ENCODE measurements at places on chromosomes 16 and 17. TPM values are rescaled to one million over a fixed set of nuclear protein-coding genes. Genes with fewer than 3 reads are reported as not detected.

TEX19 gene
- not detected for total RNA-seq

DNA sequence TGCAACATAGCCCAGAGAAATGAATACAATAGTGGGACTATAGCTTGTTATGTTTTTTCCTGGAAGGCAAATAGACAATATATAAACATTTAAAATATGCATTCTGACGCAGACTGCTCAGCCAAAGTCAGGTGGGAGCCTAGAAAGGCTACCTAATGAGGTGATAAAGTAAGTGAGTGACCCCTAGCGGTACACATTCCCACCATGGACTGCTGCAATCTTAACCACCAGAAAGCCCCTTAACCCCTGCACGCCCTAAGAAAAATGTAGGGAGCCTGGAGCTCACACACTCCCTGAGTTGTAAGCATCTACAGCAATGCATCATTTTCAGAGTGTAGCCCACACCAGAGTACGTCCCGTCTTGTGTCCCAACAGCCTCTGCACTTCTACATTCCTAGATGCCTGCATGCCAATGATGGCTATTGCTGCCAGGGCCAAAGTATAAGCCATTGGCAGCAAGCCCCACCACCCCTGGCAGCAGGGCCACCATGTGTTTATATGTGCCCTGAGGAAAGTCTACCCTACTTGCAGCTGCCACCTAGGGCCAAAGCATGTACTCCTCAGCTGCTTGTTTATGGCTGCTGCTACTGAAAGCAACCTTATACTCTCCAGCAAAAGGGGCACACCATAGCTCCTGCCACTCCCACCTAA lies 127.6 kb downstream of the KIF2B start:
- H3K4me1 ChIP-seq, result no peaks in the 10 kb centered on the region
- DNase-seq, result no peak
- H3K4me3 ChIP-seq, result no peak overlapping the region
- no peak overlapping the region for H3K27ac ChIP-seq
- H3K36me3 ChIP-seq, result no peaks in the 10 kb centered on the region

KCNG4 gene
- not detected for total RNA-seq

GRCh38 chr16:3959148-3959547 lies 78.6 kb upstream of the CREBBP start:
- peak overlapping the region; percentile 15 for H3K4me3 ChIP-seq

DNA sequence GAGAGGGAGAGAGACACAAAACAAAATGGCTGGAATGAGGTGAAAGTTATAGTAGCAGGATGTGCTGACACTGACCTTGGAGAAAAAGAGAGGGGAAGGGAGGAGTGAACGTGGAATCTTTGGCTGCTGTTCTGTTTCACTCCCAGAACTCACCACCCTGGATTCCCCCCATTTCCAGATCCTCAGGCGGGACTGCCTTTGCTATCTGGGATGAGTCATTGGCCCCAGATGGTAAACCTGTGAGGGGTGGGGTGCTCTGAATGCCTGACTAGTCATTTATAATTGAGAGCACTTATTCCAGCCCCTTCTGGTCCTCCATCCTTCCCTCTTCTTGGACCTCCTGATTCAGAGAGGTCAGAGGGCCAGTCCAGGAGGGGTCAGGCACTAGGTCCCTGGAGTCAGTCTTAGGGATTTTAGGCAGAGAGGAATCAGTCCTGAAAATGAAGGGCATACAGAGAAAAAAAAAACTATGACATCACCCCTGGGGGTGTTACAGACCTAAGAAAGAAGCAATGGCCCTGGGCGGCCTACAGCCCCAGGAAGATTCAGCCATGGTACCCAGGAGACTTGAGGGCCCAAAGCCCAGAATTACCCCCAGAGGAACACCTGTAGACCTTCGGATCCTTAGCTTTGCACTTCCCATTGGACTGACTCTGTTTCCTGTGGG lies 2.2 kb upstream of the ZG16 start:
- DNase-seq, result peak; percentile 4
- H3K4me3 ChIP-seq, result no peak overlapping the region
- peaks cover 15% of the 10 kb centered on the region for H3K4me1 ChIP-seq
- H3K36me3 ChIP-seq, result no peaks in the 10 kb centered on the region

DNA sequence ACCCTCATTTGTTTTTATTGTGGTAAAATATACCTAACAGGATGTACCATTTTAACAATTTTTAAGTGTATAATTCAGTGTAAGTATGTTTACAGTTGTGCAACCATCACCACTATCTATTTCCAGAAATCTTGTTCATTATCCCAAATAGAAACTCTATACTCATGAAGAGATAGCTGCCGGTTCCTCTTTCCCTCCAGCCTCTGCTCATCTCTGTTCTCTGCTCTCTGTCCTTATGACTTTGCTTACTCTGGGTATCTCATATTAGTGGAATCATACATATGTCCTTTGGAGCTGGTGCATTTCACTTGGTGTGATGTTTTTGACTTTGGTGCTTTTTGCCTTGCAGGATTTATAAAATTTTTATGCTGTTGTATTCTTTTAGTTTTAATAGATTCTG lies 19.4 kb downstream of the CYLD start:
- peaks cover 21% of the 10 kb centered on the region for H3K36me3 ChIP-seq
- H3K4me3 ChIP-seq, result no peak overlapping the region
- no peak overlapping the region for H3K27ac ChIP-seq
- no peak for DNase-seq
- H3K27me3 ChIP-seq, result no peaks in the 10 kb centered on the region

DNA sequence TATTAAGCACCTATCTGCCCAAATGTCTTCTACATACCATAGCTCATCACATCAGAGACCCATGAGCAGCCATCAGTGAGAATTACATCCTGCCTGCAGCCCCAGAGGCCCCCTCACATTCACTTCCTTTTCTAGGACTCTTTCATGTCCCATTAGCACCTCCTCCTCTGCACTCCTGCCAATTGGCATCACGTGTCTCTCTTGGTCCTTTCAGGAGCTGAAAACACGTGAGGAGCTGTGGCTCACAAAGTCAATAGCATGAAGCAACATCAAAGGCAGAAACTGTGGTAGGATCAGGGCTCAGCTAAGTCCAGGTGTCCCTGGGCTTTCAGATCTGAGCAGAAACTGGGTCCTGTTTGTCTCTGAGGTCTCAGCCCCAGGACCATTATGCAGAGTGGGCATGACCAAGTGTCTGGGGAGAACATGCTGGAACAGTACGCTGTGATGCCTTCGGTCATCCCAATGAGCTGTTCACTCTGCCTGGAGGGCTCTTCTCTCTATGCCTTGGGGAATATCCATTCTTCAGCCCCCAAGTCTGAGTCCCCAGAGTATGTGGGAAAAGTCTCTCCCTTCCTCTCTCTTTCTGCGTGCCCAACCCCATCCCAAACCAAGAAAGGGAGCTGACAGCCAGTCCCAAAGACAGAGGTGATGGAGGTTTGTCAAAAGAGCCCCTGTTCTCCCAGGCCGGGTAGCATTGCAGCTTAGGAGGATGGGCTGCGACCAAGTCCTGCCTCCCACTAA lies 457.0 kb upstream of the CDH5 start:
- H3K36me3 ChIP-seq, result no peaks in the 10 kb centered on the region
- no peaks in the 10 kb centered on the region for H3K4me1 ChIP-seq
- no peak overlapping the region for H3K27ac ChIP-seq
- no peak overlapping the region for H3K4me3 ChIP-seq
- DNase-seq, result peak; percentile 2

GRCh38 chr16:49896447-49896964 lies 40.6 kb upstream of the ZNF423 start:
- no peaks in the 10 kb centered on the region for H3K4me1 ChIP-seq
- no peak for DNase-seq
- peaks cover 14% of the 10 kb centered on the region for H3K27me3 ChIP-seq
- H3K4me3 ChIP-seq, result no peak overlapping the region
- no peaks in the 10 kb centered on the region for H3K36me3 ChIP-seq
- no peak overlapping the region for H3K27ac ChIP-seq

All from HFFc6 (cell line).